Stimulated activated CD8-positive, alpha-beta memory T cell treated with anti-CD3 and anti-CD28 coated beads, Interleukin-15, amount 100 ng/mL, for 4 hours (primary cell): ENCODE measurements at places on chromosomes 2 and 18.

DNA sequence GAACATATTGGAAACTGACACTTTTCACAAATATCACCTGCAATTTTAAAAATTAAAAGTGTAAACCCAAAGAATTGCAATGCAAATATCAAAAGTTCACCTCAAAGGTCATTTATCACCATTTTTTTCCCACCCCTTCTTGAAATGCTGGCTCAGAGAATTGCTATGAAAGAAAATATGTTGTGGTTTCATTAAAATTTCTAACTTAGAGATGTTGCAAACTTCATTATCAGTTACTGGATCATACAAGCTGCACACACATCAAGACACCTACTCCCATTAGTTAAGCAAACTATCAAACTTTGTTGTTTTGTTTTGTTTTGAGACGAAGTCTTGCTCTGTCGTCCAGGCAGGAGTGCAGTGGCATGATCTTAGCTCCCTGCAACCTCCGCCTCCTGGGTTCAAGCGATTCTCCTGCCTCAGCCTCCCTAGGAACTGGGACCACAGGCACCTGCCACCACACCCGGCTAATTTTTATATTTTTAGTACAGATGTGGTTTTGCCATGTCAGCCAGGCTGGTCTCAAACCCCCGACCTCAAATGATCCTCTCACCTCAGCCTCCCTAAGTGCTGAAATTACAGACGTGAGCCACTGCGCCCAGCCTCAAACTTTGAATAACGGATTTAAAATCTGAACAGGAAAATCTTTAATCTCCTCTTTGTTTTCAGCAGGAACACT, 37.0 kb downstream of the STK39 start:
- no peak for DNase-seq

DNA sequence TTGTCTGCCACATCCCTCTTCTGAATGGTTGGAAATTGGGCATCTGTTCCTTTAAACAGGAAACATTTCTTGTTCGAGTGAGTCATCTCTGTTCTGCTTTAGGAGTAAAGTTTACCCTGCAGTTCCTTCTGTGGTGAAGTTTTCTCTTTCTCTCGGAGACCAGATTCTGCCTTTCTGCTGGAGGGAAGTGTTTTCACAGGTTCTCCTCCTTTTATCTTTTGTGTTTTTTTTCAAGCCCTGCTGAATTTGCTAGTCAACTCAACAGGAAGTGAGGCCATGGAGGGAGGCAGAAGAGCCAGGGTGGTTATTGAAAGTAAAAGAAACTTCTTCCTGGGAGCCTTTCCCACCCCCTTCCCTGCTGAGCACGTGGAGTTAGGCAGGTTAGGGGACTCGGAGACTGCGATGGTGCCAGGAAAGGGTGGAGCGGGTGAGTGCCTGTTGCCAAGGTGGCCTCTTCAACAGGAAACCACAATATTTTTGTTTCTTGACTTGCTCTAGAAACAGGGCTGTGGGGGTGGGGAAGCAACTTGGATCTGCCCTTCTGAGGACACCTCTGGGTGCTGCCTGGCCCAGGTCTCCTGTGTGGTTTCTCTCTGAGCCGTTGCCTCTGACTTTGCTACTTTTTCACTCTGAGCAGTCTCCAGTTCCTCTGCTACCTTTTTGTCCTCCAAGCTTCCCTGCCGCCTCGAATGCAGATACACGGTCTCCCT, 2.2 kb upstream of the CASP8 start:
- DNase-seq: peak; percentile 79

- DNase-seq: no peak
These were observed 74.1 kb upstream of the GLI2 start for GRCh38 chr2:120661551-120661950.

- no peak for DNase-seq
These were observed 269.8 kb downstream of the GLI2 start for GRCh38 chr2:121005453-121005852.

GRCh38 chr2:110897966-110898365, 165.6 kb downstream of the ACOXL start:
- no peak for DNase-seq

GRCh38 chr2:232438951-232439757, 16.8 kb upstream of the ALPI start:
- no peak for DNase-seq

DNA sequence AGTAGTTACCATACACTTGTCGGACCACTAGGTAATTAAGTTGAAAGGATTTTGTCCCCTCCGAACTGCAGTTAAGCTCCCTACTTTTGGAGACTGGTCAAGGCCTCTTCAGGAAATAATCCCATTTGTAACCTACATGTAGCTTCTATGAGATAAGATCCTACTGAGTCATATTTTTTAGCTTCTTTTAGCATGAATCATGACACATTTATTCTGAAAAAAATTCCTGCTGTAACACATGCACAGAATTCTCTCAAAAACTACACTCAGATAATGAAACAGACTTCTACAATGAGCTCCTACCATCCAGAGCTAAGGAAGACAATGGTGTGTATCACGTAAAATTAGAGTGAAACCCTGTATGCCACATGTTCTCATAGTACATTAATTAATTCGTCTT, 100.7 kb upstream of the CCDC195 start:
- DNase-seq: no peak

DNA sequence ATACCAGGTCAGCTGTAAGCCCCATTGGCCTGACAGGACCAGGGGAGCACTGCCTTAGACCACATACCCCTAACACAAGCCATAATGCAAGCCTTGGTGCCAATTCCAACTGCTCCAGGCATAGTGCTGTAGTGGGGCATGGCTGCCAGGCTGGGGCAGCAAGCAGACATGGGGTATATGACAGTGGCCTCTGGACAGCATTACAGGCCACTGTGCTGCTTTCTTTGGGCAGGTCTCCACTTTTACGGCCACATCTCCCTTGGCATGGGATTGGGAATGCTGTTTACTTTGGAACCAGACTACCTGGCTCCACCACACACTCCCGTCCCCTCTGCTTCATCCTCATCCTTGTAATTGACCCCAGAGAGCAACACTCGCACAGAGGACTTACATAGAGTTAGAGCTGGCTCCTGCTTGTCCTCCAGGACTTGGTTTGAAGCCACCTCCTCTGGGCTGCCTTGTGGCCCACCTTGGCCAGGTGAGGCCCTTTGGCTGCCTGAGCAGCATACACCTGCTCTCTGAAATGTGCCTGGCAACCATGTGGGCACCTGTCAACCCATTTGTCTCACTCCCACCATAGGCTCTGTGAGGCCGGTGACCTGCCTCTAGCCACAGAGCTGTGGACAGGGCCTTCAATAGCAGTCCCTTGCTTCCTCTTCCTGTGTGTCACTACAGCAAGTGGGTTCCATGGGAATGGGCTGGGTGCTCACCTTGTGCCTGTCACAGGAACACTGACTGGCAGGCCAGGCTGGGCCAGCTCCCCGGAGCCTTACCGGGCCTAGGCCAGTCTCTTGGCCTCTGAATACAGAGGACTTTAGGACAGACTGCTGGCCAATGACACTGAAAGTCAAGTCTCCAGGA, 262.6 kb upstream of the HS6ST1 start:
- DNase-seq: no peak

DNA sequence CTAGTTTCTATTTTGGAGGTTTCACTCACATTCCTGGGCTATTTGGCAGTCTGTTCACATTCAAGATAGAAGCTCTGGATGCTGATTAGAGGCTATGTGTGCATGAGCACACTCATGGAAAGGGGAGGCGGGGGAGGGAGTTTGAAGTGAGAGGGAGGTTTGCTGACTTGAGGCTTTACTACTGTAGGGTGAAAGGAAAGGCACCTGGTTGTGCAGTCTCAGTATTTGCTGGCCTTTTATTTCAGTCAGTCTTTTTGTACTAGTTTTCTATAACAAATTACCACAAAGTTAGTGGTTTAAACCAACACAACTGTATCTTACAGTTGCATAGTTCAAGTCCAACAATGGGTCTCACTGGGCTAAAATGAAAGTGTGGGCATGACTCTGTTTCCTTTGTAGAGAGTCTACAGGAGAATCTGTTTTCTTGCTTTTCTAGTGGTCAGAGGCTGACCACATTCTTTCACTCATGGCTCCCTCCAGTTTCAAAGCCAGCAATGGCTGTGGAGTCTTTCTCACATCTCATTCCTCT, 47.7 kb upstream of the NR4A2 start:
- DNase-seq: no peak
